ENCODE measurements at places on chromosomes 3 and 15. TPM values are rescaled to one million over a fixed set of nuclear protein-coding genes. Genes with fewer than 3 reads are reported as not detected.

The P2RY14 gene
- total RNA-seq: 0.70 TPM

The HRG gene
- total RNA-seq: not detected

The OIP5 gene
- total RNA-seq: 13.5 TPM

The FANCD2 gene
- total RNA-seq: 90.3 TPM

The CACNA2D3 gene
- total RNA-seq: not detected

The CHRM5 gene
- not detected for total RNA-seq

The GASK1A gene
- total RNA-seq: not detected

The PLAAT1 gene
- total RNA-seq: not detected

The IGSF10 gene
- total RNA-seq: not detected

The SORD gene
- total RNA-seq: 27.9 TPM

The IL20RB gene
- 1.2 TPM for total RNA-seq

The XCR1 gene
- not detected for total RNA-seq

The PAK6 gene
- 0.83 TPM for total RNA-seq

The JAGN1 gene
- 30.3 TPM for total RNA-seq

The SNURF gene
- total RNA-seq: 17.8 TPM

The UBL7 gene
- total RNA-seq: 53.3 TPM

The MME gene
- not detected for total RNA-seq

The MAGI1 gene
- 0.51 TPM for total RNA-seq

The ATP10A gene
- 17.8 TPM for total RNA-seq

The SKOR1 gene
- 0.09 TPM for total RNA-seq

The UBP1 gene
- 56.2 TPM for total RNA-seq

The SYNPR gene
- total RNA-seq: not detected

The UROC1 gene
- total RNA-seq: not detected

The MUSTN1 gene
- total RNA-seq: not detected

The KNG1 gene
- not detected for total RNA-seq

The SPESP1 gene
- total RNA-seq: 0.18 TPM

The GATM gene
- 6.5 TPM for total RNA-seq

The AMOTL2 gene
- total RNA-seq: not detected

The CLRN1 gene
- not detected for total RNA-seq

The ADAMTS7 gene
- total RNA-seq: 0.23 TPM

The PLCB2 gene
- 58.8 TPM for total RNA-seq

The MYL3 gene
- total RNA-seq: not detected

The PPM1L gene
- 2.7 TPM for total RNA-seq

The ACP3 gene
- total RNA-seq: not detected

The ST3GAL6 gene
- not detected for total RNA-seq

The ST6GAL1 gene
- total RNA-seq: 84.6 TPM

The ROPN1 gene
- not detected for total RNA-seq
